ENCODE measurements at places on chromosomes 3 and 15.

- DNase-seq: no peak
Observed at GRCh38 chr3:189849262-189849661, 218.1 kb downstream of the TP63 start.

DNA sequence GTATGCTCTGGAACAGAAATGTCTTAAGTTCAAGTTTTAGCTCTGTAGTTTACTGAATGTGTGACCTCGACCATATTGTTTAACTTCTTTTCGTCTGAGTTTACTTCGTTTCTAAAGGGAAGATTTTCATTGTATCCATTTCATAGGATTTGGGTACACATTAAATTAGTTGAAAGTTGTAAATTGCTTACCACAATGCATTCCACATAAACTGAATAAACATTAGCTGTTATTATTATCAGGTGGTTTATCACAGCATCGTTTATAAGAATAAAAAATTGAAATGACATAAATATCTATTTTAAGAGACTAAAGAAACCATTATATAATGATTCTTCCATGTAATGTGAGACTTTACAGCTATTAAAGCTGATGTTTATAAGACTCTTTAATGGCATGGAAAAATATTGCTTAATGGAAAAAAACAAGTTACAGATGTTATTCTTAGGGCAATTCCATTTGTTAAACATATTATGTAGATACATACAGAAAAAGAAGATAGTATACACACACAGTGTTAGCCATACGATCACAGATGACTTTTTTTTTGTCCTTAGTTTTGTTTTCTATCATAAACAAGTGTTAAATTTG is 342.3 kb upstream of the SGO1 start:
- no peak for DNase-seq

- no peak for DNase-seq
Observed at GRCh38 chr15:31083370-31083780, 18.1 kb downstream of the TRPM1 start.

DNA sequence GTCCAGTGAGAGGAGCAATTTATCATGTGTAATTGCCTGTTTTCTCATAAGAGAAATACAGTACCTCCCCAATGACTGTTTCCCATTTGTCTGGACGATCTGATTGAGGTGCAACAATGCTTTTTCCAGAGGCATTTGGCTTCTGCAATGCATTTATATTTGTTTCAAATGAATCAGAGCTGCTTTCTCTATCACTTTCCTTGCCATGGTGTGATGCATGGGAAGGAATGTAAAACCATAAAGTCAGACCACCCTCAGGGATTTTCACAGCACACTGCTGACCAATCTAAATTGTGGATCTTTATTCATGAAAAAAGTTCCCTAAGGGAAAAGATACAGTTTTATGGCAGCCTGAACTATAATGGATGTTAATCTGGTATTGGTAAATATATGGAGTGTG is 333.0 kb downstream of the ZNF385D start:
- no peak for DNase-seq

DNA sequence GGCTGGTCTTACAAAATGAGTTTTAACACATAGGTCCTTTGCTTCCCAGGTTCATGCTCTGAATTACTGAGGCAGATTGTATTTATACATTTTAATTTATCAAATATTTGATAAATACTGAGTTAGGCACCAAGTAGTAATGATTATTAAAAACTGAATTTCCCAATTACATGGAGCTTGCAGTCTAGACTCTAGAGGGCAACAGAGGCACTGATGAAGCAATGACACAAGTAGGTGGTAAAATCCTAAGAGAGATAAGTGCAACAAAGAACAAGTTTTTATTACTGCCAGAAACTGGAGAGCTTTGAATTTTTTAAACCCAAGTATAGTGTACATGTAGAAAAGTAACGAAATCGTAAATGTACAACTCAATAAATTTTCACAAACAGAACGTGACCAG is 406.2 kb upstream of the RARB start:
- DNase-seq: no peak

DNA sequence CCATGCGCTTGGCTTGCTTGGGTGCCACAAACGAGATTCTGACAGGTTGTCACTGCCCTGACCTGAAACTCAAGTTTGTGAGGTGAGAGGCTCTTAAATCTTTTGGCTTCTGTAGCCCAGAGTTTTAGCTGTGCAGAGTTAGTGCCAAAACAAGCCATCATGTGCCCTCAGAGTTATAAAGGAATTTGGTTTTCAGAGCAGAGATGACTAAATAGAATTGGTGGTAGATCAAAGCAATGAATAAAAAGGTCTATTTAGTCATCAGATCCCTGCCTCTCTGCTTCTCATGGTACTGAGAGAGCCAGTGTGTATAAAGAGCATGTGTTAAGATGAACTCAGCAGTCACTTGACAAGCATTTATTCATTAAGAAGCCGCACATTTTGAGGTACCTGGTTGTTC is 207.5 kb upstream of the DPH6 start:
- DNase-seq: no peak

DNA sequence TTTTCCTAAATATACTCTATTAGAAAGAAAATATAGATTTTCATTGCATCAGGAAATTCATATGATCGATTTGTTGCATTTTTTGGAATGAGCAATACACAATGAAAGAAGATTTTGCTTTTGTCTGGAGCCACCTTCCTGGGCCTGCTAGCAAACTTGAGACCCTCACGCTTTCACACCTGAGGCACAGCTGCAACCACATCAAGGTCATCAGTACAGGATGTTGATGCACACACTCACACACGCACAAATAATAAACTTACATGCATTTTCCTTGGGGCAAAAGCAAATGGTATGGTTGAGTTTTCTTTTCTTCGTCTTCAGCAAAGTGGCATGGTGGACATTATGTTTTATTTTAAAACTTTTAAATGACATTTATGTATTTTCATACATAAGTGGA is 64.8 kb upstream of the SATB1 start:
- no peak for DNase-seq

- DNase-seq: no peak
Observed at GRCh38 chr3:133192363-133192945, 154.3 kb downstream of the TMEM108 start.

GRCh38 chr3:47669026-47669749 is 90.5 kb upstream of the CSPG5 start:
- no peak for DNase-seq

GRCh38 chr3:169303660-169304059 is 359.9 kb downstream of the MECOM start:
- no peak for DNase-seq

GRCh38 chr3:193987186-193987585 is 148.8 kb upstream of the HES1 start:
- no peak for DNase-seq

DNA sequence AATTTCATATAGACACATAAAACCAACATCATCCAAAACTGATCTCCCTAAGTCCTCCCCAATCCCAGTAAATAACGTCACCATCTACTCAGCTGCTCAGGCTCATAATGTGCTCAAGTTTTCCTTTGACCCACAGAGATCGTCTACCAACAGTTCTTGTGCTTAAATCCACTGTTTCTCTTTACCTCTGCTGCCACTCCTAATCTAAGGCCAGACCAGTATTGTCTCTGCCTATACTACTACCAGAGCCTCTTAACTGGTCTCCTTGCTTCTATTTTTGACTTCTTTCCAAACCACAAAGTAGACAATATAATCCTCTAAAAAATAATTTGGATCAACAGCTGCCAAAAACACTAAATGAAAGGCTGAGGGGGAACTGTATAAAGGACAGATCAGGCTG is 65.3 kb downstream of the CLASP2 start:
- no peak for DNase-seq

DNA sequence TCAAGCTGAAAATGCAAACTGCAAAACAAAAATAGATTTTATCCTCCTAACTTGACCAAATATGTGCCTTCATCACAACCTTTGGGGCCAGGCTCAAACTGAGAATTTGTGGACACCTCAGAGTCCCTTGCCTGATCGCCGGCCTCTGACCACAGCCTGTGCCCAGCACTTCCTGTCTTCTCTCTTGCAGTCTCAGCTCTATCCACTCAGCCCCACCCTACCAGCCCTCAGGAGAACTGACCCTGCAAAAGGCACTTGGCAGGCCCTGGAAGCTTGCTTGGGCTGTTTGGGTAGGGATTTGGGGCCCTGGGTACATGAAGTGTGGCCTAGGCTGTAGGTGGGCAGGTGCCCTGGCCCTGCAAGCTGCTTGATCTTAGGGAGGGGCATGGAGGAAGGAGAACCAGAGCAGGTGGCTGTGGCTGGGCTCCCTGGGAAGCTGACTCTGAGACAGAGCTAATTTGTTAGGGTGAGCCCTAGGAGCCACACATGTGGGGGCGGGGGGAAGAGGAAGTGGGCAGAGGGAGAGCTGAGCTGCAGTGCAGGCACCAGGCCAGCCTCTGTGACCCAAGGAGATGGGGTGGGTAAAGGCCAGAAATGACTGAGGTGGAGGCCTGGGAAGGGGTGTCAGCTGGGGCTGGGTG is 8.6 kb downstream of the CLEC3B start:
- DNase-seq: peak; percentile 97

DNA sequence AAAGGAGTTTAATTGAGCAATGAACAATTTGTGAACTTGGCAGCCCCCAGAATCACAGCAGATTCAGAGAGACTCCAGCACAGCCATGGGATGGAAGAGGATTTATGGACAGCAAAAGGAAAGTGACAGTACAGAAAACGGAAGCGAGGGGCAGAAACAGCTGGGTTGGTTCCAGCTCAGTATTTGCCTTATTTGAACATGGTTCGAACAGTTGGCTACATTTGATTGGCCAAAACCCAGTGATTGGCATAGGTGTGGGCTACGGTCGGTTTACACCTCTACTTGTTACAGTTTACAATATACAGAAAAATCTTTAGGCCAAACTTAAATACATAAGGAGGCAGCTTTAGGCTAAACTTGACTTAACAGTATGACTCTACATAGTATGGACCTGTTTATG is 9.7 kb upstream of the MAP3K13 start:
- no peak for DNase-seq

DNA sequence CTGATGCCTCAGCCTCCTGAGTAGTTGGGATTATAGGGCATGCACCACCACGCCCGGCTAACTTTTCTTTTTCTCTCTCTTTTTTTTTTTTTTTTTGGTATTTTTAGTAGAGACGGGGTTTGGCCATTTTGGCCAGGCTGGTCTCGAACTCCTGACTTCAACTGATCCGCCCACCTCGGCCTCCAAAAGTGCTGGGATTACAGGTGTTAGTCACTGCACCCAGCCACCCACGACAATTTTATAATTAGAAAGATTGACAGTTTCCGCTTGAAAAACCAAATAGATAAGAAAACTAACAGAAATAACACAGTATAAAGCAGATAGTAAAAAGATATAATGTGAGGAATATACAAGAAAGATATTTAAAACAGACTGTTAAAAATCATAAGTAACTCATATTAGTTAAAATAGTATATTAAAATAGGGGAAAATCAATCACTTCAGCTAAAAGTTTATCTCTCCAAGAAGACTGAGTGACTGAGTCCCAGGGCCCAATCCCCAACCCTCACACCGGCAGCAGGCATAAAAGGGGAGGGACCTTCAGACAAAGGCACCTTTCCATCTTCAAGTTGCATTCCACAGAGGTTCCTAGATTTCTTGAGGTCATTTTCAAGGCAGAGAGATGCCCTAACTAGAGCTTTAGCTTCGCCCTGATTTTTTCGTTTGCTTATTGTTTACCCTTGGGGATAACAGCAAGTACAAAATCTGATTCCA is 1.4 kb upstream of the WHAMM start:
- DNase-seq: no peak

DNA sequence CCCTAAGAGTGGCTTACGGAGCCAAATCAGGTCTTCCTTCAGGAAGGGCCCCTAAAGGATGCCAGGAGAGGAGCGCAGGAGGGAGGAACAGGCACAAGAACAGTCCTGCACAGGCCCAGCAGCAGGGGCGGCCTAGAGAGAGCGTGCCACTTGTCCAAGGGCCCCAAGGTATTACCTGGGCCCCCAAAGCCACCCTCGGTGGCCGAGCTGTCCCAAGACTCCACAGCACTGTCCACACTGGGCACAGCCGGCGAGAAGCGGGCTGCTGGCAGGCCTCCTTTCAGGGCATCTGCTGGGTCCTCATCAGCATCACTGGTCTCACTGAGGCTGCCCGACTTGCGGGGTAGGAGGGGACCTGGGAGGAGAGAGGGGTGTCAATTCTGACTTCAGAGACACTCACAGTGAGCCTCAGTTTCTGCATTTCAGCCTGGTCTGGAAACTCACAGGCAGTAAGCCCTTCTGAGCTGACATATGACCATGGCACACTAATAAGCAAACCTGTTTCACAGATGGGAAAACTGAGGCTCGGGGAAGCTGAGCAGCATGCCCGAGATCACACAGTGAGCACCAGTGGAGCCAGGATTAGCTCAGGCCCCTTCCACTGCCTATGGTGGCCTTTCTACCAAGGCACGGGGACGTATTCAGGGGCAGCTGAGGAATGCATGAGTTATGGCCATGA is 33.4 kb downstream of the GRIP2 start:
- DNase-seq: no peak

DNA sequence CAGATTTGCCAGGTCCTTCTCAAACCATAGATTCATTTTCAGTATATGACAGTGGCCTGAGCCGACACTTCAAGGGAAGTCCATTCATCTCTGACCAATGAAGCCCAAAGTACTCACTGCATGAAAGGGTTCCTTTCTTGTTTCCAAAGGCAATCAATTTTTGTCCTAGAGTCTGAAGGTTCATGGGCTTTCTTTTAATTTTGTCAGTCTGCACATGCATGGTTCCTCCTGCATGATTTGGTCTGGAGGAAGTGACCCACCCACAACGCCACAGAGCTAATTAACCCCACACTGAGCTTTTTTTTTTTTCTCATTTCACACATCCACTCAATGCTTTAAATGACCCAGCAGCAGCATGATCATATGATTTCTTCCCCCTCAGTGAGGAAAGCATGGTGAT is 216.4 kb downstream of the TIGIT start:
- no peak for DNase-seq

- DNase-seq: no peak
Observed at GRCh38 chr15:27850981-27851857, 247.9 kb downstream of the OCA2 start.

DNA sequence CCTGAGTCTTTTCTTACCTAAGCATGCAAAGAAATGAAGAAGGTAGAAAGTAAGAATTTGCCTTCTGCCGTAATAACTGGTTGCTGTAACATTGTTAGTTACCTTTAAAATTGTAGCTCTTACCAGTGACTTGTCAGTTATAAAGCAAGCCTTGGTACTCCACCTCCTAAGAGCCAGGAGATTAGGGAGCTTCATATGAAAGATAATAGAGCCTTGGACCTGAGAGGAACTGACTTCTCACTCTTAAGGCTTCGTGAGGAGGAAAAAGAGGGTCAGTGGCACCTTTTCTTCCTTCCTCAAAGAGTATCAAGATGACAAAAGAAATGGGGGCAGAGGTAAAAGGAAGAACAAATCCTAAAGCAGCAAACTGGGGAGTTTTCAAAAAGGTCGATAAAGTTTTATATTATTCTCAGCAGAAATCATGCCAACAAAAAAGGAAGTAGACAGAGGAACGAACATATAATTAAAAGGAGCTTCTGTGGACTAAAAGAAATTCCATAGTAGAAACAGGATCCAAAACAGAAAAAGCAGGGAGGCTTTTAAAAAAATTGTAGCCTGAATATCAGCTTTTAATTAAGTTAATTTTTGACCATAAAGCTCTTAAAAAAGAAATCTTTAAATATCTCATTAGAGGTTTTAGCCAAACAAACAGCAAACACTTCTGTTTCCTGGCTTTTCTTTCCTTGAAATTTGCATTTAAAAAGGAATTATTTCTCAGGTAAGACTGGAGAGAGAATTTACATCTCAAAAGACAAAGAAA is 847.1 kb upstream of the ALCAM start:
- DNase-seq: no peak

- no peak for DNase-seq
Observed at GRCh38 chr3:126152901-126153694, 27.3 kb downstream of the ALDH1L1 start.

GRCh38 chr15:33200903-33201302 is 6.4 kb upstream of the FMN1 start:
- DNase-seq: no peak

Measured in HL-60 (cell line).